Pancreas (tissue), 10 donors: ENCODE measurements at places on chromosomes 12 and 14.

DNA sequence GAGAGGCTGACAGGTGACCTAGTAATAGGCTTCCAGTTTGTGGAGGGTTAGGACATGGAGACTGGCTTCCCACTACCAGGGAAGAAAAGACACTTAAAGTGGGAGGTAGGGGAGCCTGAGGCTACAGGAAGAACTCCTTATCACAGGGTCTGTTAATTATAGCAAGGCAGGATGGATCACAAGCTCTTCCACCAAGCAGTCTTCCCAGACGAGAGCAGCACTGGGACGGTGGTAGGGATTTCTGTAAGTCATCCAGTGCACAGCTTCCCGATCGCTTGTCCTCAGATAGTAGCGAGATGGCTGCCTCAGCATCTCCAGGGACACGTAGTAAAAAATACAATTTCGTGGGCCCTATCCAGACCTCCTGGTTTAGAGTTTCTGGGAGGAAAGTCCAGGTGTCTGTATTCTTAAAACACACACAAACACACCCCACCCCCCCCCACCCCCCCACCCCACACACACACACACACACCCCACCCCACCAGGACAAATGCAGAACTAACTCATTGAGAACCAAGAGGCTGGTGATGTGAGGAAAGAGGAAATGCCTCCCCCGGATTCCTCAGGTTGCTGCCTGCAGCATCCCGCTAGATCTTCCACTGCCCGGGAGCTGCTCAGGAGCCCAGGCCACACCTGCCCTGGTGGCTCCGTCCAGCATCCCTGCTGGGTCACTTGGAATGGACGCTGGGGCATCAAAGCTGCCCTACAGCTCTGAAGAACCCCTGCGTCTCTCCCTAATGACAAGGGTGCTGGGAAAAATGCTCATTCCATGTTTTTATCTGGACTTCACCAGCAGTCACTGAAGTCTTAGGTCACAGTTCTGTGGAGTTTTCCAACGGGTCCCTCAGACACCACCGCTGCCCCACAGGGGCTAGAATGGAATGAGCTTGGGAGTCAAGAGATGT, 307.2 kb downstream of the CACNA1C start:
- no peak for DNase-seq

GRCh38 chr14:77256694-77257093, 14.3 kb downstream of the NGB start:
- DNase-seq: no peak

DNA sequence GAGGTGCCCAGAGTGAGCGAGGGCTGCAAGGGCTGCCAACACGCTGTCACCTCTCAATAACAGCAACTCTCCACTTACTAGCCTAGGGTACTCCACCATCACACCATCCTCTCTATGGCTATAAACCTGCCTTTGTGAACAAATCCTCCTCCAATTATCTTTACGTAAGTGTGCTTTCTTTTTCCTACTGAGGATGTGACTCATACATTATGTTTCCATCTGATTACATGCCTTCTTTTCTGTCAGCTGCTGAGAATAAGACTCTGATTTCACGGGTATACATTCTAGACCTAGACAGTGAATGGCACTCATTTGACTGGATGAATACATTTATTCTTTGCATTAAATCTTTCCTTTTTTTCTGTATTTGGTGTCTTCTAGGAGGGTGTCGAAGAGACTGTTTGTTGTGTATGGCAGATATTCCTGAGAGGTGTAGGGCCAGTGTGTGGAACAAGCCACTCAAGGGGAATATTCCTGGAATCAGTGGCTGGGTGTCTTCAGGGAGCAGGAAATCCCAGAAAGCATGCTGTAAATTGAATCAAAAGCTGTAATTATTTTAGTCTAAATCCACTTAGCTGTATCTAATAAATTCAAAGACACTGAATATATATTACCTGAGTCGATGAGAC, 327.3 kb upstream of the TMTC1 start:
- no peak for DNase-seq

GRCh38 chr12:99911967-99912366, 72.8 kb downstream of the ANKS1B start:
- no peak for DNase-seq

GRCh38 chr14:52355016-52355431, 40.9 kb downstream of the PTGER2 start:
- no peak for DNase-seq

DNA sequence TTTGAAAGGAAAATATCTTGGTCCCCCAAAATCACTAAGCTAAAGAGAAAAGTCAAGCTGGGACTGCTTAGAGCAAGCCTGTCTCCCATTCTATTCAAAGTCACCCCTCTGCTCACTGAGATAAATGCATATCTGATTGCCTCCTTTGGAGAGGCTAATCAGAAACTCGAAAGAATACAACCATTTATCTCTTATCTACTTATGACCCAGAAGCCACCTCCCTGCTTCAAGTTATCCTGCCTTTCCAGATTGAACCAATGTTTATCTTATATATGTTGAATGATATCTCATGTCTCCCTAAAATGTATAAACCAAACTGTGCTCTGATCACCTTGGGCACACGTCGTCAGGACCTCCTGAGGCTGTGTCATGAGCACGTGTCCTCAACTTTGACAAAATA, 14.6 kb upstream of the CCDC196 start:
- no peak for DNase-seq

- no peak for DNase-seq
Observed at GRCh38 chr12:131525795-131526508, 184.9 kb upstream of the SFSWAP start.

GRCh38 chr12:132806857-132807256, 21.8 kb downstream of the GOLGA3 start:
- no peak for DNase-seq
